ENCODE measurements at places on chromosomes 1 and 21.

DNA sequence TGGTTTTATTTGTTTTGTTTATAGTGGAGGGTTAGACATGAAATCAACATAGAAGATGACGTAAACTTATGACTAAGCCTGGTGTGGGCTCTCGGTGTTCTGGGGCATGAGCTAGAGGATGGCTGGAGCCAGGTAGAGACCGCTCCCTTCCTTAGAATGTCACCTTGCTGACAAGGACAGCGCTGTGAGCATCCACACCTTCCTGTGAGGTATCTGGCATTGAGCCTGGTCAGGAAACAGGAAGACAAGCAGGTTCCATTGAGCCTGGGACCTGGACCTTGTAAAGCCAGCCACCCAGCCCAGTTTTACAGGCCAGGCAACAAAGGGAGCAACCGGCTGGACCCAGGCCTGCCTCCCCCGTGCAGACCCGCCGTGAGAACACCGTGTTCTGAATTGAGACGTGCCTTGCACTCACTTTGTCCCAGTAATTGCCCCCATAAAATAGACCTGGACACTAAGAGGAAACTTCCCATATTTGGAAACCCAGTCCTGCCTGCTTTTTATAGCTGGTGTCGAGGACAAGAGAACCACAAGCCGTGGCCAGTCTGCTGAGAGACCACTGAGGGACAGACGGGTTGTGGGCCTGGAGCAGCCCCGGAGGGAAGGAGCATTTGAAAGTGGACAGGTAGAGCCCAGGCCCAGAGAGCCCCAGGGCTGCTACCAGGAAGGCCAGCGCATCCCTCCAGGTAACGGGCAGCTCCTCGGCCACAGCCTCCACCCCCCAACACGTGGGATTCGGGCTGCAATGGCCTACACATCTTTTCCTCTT is 78.0 kb downstream of the PDE9A start:
- DNase-seq, result no peak

DNA sequence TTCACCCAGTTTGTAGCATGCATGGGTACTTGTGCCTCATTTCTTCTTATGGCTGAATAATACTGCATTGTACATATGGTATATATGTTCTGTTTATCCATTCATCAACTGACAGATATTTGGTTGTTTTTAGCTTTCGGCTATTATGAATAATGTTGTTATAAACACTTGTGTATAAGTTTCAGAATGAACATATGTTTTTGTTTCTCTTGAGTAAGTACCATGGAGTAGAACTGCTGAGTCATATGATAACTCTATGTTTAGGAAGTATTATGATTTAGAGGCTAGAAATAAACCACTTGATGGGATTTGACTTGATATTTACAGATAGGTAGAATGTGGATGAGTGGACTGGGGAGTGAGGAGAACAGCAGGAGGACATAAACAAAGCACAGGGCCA is 48.6 kb downstream of the WNT2B start:
- no peak for DNase-seq

GRCh38 chr21:41627428-41627827 is 119.5 kb upstream of the TMPRSS2 start:
- no peak for DNase-seq

- DNase-seq, result no peak
Observed at GRCh38 chr1:179447489-179447888, 81.7 kb downstream of the AXDND1 start.

- peak; percentile 18 for DNase-seq
Observed at GRCh38 chr1:53681977-53682685, 56.8 kb downstream of the GLIS1 start.

GRCh38 chr21:32387151-32387550 is 5.7 kb downstream of the URB1 start:
- DNase-seq, result no peak

- no peak for DNase-seq
Observed at GRCh38 chr1:231918239-231919015, 291.8 kb downstream of the DISC1 start.

DNA sequence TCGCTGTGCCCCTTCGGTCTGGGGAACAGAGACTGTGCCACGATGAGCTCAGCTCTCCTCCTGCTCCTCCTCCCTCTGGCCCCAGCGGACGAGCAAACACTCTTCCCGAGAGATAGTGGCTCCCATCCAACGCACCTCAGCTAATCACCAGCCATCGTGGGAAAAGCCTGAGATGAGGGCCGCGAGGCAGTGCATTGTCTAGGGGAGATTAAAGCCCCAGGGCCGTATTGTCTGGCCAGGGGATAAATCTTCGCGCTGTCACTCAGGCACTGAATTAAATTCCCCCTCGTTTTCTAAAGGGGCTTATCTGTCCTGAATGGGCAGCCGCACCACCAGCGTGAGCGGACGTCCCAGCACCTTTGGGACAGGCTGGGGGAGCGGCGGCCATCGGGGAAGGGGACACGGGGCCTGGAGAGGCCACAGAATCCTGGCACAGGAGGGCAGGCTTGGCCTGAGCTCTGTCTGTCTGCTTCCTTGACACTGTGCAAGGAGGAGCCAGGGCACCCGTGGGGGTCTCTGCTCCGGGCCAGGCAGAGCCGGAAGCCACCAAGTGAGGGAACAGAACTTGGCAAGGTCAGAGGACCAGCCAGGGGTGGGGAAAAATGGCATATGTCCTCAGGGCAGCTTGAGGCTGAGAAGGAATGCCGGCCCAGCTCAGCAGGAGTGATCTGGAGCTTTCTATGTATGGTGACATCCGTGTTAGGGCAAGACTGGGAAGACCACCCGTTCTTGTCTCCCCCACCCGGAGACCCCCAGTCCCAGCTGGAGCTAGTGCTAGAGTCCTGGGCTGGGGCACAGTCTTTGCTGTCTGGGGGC is 32.3 kb downstream of the PRDM16 start:
- DNase-seq, result no peak

DNA sequence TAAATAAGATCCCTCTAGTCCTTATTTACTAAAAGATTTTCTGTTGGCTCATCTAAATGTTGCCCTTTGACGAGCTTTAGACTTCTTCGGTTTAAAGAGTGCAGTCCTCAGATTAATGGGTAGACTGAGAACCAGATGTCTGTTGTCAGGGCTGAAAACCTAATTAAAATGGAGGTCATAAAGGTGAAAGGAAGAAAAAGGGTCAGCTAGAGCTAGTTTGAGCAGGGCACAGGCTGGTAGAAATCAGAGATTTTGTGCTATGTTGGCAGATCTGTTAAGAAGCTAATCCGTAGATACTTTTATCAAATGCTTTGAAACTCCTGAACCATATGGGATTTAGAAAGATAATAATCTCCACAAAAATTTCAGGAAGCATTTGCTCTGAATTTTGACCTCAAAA is 959.0 kb downstream of the PLA2G4A start:
- no peak for DNase-seq

- DNase-seq, result no peak
Observed at GRCh38 chr1:55262822-55263221, 47.7 kb upstream of the USP24 start.

DNA sequence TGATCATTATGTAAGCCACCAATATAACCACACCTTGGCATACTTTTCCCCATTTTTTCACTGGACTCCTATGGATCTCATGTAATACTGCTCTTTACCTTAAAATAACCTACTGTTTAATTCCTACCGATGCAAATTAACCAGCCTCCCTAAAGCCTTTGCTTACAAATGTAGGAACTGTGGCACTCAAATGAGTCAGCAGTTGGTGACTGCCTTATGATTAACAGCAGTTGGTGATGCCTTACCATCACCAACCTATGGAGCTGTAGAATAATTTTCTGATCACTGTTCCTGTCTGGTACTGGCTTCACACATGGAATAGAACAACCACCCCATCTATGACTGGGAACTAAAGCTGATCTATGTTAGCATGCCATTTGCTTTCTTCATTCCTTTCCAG is 7.8 kb upstream of the NUDT17 start:
- DNase-seq, result no peak

DNA sequence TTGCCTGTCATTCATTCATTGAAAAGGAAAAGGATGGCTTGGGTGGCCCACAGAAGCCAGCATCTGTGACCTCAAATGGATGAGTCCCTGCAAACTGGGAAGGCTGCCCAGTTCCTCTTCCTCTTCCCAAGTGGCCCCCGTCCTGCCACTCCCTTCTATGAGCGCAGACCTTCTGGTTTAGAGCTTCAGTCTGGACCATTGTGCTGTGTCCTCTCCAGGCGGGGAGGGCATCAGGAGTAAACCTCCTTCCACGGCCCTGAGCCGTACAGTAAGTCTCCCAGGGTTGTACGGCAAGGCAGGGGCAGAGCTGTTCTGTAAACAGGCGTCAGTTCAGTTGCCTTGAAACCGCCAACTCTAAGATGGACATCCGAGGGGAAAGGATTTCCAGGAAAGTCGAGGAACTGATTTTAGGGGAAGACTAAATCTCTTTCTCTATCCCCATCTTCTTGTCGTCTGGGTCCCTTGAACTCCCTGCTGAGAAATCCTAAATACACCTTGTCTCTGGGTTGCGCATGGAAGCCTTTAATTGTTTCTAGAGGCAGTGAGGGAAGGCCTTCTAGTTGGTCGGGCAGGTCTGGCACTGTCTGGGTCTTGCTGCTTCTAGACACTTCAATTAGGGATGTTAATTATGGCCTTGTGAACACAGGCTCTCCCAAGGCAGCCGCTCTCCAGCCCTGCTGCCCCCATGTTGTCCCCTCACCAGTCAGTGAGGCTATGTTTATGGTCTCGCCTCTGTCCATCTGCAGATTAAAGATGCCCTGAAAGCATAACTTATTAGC is 22.1 kb downstream of the SOX13 start:
- peak; percentile 45 for DNase-seq

DNA sequence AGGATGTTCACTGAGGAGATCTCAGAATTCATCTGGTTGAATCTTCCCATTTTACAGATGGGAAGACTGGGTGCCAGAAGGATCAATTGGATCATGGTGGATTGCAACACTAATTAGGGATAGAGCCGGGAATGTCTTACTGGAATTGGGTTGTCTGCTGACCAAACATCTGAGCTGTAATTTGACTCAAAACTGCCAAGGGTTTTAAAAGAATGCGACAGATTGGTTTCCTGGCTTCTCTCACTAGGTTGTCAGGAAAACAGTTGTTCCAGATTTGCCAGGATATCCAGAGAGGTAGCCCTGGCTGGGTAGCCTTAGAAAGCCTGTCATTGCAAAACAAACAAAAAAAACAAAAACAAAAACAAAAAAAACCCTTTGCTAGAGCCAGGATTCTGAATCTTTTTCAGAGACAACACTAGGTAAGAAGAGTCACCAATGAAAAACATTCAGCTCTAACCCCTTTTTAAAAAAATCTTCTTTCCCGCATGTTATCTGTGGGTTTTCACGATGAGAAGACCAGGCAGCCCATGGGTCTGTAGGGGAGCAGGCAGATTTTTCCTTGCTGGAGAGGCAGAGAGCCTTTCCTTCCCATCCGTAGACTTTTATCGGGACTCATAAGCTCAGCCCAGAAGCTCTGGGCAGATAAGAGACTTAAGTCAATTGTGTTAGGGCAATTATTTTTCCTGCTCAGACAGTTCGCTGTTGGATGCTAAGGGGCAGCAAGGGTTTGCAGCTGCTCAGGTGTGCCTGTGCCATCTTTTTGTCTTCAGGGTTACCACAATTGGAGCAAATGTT is 418.9 kb downstream of the PRDM2 start:
- DNase-seq, result no peak

DNA sequence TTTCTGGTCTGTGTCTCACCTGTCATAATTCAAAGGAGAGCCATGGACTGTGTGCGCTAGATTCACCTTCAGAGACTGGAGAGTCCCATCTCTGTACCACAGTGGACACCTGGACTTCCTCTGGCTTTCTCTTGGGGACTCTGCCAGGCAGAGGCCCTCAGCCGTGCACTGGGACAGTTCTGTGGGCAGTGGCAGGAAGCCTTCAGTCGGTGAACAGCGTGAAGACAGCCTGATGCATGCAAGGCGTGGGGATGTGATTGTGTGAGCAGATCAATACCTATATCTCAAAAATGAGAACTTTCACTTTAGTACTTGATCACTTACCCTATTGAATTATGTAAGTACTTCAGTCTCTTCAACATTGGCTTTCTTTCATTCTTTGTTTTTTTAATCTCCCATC is 245.3 kb downstream of the DISC1 start:
- no peak for DNase-seq

DNA sequence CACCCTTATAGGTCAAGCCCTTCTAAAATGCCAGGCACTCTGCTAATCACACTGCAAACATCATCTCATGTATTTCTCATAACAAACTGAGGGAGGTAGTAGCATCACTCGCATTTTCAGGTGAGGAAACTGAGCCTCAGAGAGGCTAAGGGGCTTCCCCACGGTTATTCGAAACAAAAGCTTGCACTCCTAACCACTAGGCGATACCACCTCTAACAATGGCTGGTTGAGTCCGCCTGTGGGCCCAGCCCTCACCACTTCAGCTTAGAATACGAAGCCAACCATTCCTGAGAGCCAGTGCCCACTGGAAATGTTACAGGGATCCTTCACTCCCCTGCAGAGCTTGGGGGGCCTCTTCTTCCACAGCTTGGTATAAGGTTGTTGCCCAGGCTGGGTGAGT is 65.3 kb upstream of the TENT5C start:
- DNase-seq, result no peak

GRCh38 chr1:86104606-86105532 is 51.7 kb downstream of the COL24A1 start:
- peak; percentile 65 for DNase-seq

- peak; percentile 56 for DNase-seq
Observed at GRCh38 chr1:82260051-82260450, 459.3 kb downstream of the ADGRL2 start.

DNA sequence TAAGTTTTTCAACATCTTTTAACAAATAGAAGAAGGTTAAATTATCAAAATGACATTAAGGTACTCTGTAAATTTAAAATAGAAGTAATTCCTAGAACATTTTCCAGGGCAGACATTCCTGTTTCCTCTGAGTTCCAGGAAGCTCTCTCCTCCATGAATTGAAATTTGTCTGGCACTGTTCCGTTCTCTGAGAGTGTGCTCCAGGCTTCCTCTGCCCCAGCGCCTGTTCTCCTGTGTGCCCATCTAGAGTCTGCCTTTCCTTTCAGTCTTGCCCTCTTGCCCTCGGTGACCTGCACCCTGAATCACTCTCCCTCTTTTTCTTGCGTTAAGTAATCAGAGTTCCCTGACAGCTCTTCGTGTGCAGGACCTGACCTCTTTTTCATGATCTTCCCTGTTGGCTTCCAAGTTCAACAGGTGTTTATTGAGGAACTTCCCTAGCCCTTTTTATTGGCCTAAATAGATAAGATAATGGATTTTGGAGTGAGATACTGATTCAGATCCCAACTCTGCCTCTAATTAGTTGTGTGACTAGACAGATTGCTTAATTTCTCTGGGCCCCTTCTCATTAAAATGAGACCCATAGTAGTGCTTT is 77.1 kb downstream of the MTR start:
- no peak for DNase-seq
